ENCODE measurements at places on chromosomes 16 and 17.

- no peak for DNase-seq
Observed at GRCh38 chr16:68658341-68658973, 13.3 kb downstream of the CDH3 start.

DNA sequence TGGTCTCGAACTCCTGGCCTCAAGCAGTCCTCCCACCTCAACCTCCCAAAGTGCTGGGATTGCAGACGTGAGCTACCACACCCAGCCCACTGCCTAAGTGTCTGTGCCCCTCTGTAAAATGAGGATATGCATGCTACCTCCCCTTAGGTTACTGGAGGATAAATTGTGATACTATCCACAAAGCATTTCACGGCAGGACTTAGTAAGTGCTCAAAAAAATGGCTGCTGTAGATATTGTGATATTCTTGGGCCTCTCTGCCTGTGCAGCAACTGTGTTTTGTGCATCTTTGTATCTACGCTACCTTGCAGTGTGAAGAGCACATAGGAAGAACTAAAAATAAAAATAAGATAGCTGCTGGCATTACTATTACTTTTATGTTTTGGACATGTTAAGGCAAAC is 1.9 kb upstream of the CASKIN1 start:
- DNase-seq: no peak

DNA sequence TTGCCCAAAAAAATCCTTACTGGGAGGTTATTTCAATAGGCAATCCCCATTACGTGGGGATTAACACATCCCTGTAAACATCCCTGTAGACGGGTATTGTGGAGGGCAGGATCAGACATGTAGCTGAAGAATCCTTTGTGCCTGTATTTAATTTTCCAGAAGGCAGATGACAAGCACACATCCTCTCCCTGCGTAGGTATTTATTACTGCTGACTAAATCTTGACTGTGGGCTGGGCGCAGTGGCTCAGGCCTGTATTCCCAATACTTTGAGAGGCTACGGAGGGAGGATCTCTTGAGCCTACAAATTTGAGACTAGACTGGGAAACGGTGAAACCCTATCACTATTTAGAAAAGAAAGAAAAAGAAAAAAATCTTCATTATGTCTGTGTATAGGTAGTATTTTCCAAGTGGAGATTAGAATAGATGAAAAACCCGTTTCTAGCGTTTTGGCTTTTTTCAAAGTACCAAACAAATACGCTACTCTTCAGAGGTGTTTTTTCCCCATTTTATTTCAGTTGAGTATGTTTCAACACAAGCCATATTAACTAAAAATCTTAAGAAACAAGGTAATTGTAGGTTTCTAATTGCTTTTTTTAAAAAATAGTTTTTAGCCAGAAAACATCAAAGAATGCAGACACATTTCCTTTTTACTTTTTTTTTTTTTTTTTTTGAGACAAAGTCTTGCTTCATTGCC is 1.5 kb upstream of the MARF1 start:
- no peak for DNase-seq

- no peak for DNase-seq
Observed at GRCh38 chr17:79152110-79152509, 77.5 kb downstream of the ENGASE start.

DNA sequence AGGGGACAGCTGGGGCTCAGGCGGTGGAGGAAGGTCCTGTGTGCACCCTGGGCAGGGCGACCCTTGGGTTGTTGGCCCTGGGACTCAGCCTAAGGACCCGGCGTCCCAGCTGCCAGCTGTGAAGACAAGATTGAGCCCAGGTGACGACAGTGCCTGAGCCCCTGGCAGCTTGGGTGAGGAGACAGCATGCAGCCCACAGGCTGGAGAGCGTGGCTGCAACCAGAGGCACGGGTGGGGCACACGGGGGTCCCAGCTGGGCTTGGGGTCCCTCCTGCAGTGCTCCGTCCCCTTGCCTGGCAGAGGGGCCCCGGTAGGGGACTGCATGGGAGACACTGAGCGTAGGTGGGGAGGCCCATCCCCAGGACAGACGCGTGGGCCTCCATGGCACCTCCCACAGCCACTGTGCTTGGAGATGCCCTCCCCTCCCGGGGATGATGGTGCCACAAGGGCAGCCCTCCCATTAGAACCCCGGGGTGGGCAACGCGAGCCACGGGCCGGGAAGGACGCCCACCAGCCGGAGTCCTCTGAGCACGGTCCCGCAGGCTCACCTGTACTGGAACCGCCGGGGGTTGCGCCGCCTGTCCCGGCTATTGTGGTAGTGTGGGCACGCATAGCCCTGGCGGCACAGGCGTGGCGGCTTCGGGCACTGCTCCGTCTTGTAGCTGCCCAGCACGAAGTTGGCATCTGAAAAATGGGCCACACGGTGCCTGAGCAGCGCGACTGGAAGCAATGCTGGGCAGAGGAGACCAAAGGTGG is 15.5 kb downstream of the UNKL start:
- no peak for DNase-seq

DNA sequence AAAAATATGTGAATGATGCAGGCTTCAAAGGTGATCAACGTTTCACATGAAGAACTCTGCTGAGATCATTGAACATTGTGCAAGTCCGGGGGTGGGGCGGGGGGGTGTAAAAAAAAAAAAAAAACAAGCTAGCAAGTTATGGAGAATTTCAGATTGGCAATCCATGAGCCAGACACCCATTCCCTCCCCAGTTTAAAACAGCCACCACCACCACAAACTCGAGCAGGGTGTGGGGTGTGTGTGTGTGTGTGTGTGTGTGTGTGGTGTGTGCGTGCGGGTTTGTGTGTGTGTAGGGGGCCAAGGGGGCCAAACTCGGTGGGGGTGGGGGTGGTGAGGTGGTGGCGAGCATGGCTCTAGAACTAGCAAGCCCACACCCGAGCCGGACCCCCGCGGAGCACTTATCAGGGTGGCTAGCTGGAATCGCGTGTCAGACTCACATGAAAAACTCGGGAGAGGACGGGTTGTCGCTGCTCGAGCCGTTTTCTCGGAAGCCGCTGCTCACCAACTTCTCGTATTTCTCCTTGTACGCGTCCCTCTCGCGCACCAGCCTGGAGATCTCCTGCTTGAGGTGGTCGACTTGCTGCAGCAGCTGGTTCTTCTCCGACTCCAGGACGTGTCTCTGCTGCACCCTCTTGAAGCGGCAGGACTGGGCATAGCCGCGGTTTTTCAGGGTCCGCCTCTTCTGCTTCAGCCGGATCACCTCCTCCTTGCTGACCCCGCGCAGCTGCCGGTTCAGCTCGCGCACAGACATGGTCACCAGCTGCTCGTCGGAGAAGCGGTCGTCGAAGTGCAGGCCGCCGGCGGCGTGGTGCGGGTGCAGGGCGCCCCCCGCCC is 2.0 kb downstream of the MAF start:
- peak; percentile 91 for DNase-seq

DNA sequence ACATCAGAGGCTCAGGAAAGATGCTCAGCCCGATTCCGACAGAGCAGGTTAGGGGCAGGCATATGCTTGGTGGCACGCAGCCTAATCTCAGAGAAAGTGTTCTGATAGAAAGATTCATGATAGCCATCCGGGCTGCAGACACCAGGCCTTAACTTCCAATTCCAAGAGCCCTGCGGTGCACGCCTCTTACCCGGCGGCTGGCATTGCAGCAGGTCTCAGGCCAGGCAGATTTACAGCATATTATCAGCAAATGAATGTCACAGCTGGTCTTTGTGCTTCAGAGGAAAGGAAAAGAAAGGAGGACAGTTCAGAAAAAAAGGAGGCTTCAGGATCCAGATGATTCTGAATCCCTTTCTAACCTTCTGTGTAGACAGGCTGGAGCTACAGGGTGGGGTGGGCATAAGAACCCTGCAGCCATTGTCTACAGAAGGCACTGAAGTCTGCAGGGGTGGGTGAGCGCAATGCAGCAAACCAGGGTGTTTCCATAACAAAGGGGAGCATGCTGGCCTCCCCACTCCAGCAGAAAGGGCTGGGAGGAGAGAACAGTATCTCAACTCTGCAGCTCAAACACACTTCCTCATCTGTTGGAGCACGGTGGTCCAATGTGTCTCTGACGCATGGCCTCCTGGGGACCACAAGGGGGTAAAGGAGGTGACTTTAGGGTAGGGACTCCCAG is 277.4 kb upstream of the XYLT1 start:
- peak; percentile 85 for DNase-seq

GRCh38 chr16:22638393-22639206 is 127.9 kb downstream of the NPIPB5 start:
- peak; percentile 38 for DNase-seq

GRCh38 chr17:14048169-14048568 is 21.1 kb upstream of the COX10 start:
- peak; percentile 63 for DNase-seq
